Retina (tissue), 1 donor: ENCODE measurements at places on chromosomes 7 and 10.

DNA sequence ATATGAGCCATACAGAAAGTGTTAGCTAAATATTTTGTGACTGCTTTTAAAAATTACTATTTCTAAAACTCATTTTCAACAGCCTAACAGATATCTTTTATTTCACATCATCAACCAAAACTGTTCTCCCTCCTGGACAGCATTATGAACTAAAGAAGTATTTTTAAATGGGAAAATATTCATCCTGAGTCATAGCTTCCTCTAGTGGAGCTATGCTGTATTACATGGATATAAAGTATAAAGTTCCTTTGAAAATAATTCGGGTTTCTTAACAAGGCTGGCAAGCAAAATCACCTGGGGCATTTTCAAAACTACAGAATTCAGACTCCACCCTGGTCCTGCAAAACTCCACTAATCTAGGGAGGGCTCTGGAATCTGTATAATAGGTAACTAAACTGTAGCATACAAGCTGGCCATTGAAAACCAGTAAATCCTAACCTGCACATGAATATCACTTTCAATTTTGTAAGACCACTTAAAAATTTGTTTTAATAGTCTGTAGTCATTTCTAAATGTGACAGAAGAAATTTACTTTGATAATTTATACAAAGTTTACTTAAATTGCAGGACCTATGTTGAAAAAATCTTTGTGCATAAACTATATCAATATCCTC, 53.5 kb downstream of the SCIN start:
- DNase-seq = no peak

- DNase-seq = no peak
Observed at GRCh38 chr10:98456043-98456570, 9.4 kb upstream of the HPS1 start.

DNA sequence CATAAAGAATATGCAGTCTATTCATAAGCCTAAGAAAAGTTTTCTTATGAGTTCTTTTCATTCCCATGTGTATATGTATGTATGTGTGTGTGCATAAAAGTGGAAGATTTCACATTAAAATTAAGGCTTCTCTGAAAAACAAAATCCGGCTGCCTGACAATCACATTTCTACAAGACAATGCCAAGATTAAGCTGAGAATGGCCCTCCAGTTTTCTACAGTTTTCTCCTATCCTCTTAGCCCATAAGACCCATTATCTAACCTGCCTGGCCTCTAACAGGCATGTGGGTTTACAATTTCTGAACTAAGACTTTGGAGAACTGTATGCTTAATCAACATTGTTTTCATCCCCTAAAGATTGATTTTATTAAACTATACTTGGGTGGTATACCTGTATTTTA, 446.0 kb upstream of the SEMA3A start:
- no peak for DNase-seq

DNA sequence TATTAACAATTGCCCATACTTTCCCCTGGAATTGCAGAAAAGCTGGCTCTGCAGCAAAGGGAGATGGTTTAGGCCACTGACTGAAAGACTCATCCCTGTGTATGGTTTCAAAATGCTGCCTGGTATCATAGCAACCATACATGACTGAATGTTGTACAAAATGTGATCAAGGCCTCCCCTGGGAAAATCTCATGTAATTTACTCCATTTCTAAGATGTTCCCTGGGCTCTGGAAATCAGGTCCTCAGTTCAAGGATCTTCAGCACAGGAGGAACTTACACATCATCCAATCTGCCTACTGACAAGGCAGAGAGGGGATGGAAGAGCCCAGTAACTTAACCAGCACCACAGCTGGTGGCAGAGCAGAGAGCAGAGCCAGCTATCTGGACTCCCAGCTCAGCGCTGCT, 111.8 kb downstream of the JAZF1 start:
- no peak for DNase-seq

DNA sequence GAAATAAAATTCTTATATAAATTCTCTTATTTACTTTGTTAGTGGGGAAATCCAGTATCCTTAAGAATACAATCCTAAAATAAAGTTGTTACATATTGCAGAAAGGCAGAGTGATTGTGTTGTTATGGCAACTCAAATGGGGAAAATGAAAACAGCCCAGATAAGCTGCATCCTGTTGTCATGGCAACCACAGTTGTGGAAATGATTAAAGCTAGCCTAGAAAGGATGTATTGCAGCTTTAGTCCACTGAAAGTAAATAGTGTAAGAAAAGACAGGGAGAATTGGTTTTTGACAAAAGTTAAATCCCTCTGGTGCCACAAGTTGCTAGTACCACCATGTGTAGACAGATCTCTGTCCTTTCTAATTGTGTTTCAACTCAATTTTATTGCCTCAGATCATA, 43.2 kb downstream of the BTRC start:
- DNase-seq = peak; percentile 21

GRCh38 chr7:134200970-134201369, 73.8 kb downstream of the LRGUK start:
- DNase-seq = no peak

DNA sequence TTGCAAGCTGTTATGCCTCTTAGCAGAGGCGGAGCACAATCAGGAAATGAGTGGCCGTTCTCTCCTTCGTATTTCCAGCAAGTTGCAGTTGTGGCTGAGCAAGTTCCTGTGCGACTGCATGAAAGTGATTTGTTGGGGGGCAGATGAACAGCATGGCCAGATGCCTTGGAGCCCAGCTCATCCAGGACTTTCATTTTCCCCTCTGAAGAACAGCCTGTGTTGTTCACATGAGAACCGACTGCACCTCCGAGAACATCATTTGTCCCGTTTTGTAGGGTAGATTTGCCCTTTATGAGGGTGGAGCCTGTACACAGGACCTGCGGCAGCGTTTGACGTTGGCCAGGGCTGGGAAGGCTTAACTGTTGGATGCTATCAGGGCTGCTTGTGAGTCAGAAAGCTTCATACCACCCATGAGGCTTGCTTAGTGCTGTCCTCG, 4.4 kb downstream of the BAG3 start:
- no peak for DNase-seq

GRCh38 chr7:152674860-152675758, 832 bp downstream of the XRCC2 start:
- DNase-seq = no peak

DNA sequence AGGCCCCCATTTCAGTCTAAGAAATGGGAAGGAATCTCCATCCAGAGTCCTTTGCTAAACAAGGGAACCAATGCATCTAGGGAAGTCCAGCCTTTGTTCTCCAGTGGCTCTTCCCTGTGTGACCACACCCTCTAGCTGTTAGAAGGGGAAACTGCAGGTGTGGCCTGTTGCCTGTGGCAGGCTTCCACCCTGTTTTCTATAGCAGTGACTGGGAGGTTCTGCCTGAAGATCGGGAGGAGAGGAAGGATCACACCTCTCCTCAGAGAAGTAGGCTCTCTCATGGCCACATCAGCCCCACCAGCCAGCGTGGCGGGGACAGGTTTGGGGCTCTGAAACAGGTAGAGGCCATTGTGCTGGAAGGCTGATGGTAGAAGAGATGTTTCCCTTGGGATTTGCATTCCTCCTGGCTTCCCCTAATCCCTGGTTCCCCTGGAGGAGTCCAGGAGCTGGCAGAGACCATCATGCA, 47.7 kb upstream of the TRIM8 start:
- DNase-seq = peak; percentile 60

GRCh38 chr7:131602994-131603372, 46.6 kb upstream of the PODXL start:
- DNase-seq = no peak

DNA sequence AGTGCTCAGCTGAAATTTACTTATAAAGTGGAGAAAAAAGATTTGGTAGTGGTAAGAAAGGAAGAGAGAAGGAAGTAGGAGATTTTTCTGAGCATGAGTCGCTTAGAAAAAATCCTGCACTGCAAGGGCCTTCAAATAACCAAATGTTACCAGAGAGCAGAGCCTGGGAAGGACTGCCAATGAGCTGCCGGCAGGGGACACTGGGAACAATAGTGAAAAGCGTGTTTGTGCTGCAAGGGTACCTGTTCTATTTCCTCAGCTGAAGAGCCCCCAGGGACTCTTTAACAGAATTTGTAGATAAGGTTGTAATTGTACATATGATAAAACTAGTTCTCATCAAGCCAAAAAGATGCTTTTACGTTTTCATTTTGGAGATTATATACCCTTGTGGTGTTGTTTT, 696.3 kb upstream of the C7orf33 start:
- DNase-seq = no peak

- no peak for DNase-seq
Observed at GRCh38 chr10:35079763-35080162, 10.4 kb downstream of the CUL2 start.
